NCI-H1092 (cell line): ENCODE measurements at places on chromosomes 5 and 9.
A peak's percentile ranks its signal among the peaks of the same experiment; 100 is the strongest.

DNA sequence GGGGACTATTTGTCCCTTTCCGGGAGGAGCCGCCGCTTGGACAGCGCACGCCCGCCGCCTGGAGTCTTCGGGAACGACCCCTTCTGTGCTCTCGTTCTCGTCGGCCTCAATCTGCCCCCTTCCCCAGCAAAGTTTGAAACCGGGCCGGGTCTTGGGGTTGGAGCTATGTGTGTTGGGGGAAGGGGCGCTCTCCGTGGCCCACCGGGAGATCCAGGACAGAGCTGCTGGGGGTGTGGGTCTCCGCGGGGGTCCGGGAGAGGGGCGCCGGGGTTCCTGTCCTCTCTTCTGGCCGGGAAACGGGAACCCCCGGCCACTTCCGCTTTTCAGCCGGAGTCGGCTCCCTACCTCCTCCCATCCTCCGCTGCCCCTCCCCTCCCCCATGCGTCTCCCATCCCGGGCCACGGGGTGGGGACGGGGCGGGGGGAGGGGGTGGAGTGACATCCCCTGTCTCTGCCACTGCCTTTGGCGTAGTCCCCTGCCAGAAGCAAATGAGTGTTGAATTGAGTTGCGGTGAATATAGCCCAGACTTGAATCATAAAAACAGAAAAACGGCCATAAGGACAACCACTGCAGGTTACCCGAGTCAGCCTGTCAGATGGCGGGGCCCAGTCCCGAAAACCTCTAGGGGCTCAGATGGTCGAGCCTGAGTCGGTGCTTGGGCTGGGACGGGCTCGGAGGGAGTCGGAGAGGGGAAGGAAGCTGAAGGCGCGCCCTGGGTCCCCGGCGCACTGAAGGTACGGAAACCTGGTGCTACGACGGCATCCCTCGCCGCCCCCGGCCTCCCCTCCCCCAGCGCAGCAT lies 1.1 kb downstream of the CPLX2 start:
- DNase-seq: no peak

DNA sequence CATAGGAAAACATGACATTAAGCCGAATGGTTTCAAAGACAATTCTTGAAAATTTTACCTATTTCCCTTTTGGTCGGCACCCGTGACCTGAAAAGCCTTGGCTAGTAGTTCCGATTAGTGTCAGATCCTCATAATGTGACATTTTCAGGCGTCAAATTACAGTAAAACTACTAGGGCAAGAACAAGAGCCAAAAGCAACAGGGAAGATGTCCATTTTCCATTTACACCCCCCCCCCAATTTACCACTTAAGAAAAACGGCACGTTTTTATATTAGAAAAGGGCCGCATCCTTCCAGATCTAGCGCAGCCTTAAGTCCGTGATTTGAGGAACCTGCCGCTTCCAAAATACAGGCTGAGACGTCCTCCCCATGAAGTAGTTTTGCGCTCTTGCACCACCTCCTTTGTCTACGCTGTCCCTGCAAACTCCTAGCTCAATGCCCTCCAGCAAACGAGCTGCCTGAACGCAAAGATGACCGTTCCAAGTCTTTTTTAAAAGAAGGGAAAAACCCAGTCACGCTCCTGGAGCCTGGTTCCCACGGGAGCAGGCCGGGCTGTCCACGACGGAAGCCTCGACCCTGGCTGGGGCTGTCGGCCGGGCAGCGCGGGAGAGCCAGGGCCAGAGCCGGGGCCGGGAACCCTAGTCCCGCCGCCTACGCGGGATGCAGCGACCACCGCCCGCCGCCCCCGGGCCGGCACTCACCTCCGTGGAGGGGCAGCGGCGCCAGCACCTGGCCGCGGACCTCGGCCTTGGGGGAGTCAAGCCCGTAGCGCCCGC lies 616 bp downstream of the RNF130 start:
- DNase-seq: no peak

- DNase-seq: no peak
Measured at GRCh38 chr9:33029231-33029786, 4.2 kb downstream of the DNAJA1 start.

DNA sequence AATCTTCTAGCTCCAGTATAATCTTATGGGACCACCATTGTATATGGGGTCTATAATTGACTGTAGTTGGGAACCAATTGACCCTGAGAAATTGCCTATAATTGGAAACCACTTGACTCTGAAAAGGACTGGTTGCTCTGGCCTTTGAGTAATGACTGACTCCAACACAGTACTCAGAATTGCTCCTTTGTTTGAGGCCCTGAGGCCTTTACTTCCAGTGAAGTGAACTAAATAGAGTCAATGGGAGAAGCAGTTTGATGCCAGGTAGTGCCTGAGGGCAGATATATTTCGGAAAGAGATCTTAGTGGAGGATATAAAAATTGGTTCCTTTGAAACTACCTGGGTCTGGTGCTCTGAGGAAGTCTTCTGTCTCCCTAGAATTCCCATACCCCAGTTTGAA lies 16.0 kb upstream of the TMEM171 start:
- no peak for DNase-seq

- peak; percentile 80 for DNase-seq
Measured at GRCh38 chr9:6645355-6646292, at the start of gene GLDC. Gene GLDC (minus strand): TSS chr9:6645729. CDS start chr9:6645499, 230 bp downstream.

DNA sequence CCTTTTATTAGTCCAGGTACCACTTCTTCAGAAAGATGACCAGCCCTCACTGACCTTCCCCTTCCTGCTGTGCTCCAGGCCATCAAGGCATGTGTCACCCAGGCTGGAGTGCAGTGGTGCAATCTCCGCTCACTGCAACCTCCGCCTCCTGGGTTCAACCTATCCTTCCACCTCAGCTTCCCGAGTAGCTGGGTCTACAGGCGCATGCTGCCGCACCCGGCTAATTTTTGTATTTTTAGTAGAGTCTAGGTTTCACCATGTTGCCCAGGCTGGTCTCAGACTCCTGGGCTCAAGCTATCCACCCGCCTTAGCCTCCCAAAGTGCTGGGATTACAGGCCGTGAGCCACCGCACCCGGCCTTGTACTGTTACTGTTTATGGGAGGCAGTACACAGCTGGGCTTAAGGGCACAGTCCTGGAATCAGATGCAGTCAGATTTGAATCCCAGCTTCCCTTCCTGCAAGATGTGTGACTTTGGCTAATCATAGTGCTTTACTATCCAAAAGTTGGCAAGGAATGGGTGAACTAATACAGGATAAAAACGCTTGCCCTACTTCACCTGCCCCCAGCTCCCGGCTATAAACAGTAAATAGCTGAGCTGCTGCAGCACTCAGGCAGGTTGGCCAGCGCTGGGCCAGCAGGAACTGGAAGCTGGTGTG lies 483 bp upstream of the EIF4EBP3 start:
- DNase-seq: no peak

- no peak for DNase-seq
Measured at GRCh38 chr5:172736508-172737135, 34.4 kb downstream of the DUSP1 start.

DNA sequence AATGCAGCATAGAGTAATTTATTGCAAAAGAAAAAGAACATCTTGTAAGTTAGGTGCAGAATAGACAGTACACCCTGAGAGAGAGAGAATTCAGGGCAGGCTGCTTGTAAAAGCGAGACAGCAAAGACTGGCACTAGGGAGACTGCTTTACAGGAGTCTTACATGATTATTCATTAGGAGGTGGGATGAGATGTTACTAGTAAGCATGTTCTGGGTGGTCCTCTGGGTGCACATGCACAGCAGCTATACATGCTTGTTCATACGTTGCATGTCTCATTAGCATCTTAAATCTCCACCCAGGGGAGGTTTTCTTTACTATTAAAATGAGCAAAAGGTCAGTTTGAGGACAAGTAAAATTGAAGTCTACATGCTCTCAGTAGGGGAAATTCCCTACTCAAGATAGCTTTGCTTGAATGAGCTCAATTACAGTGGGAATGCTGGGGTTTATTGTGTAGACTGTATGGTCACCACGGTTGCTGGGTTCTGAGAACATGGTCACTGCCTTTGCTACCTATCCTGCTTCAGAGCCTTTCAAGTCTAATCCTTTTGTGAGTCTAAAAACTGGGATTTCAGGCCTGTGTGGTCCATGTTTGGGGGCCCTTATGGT lies 60.6 kb downstream of the RGS7BP start:
- no peak for DNase-seq

DNA sequence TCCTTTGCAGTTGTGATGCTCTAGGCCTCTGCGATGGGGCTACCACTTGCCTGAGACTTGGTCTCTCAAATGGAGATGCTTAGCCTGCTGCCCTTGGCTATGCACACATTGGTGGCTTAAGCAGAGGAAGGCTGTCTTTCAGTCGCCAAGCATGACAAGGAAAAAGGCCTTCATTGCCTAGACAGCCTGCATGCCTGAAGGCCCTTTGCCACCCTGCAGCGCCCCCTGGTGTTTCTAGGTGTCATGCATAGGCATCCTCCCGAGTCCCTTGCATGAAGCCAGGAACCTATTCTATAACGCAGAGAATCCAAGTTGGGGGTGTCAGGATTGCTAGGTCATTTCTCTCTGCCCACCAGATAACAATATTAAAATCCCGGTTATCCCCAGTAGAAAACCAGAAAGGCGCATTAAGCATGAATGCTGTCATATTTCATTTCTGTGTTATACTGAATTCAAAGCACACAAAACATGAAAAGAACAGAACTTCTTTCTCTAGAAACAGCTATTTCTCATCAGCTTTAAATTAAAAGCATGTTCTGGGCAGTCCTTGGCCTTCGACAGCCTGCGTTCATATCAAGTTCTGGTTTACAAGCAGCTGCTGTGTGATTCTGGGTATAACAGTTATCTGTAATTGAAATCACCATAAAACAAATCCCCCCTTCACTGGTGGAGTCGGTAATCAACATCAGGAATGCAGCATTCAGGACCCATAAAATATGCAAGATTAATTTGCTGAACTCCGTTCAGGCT lies 59.7 kb upstream of the TRPC7 start:
- DNase-seq: peak; percentile 61

DNA sequence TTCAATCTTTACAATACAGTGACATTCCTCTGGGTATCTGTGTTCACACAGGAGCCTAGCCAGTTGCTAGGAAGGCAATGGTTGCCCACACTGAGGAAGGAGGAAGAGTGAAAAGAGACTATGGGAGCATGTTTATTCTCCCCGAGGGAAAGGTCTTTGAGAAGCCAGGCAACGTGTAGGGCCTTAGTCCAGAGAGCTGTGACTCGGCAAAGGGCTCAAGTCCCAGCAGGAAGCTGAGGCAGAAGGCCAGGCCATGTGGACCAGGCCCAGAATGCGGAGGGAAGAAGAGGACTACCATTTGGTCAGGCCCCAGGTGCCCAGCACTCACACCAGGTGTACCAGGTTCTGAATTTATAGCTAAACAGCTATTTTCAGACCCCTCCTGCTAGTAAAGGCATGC lies 136.6 kb upstream of the DMAC1 start:
- DNase-seq: no peak

- DNase-seq: no peak
Measured at GRCh38 chr9:98998441-98999151, 54.9 kb downstream of the COL15A1 start.

DNA sequence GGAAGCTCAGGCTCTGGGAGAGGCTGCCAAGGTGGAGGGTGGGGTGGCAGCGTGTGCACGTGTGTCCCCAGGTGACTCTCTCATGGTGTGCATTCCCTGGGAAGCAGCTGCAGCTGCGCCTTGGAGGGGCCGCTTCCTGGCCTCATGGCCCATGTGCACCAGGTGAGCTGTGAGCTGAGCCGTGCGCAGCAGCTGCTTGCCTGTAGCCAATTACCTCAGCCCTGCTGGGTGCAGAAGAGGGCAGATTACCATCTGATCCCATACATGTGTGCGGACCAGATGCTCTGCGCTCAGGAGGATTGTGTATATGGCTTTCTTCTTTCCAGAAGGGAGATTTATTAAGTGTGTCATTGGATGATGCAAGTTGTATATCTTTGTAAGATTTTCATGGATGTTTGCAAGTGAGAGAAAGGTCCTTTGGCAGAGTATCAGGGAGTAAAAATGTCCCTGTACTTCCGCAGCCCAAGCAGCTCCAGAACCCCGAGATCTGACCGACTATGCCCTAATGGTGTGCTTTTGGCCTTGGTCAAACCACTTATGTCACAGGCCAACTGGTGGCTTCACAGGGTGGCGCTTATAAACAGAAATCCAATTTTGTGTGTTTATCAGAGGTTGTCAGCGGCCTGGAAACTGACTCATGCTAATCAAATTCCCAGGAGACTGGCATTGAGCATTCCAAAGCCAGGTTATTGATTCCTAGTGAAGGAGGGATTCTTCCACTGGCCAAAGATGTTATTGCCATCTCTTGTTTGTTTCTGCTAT lies 229.3 kb downstream of the GOLPH3 start:
- DNase-seq: no peak

DNA sequence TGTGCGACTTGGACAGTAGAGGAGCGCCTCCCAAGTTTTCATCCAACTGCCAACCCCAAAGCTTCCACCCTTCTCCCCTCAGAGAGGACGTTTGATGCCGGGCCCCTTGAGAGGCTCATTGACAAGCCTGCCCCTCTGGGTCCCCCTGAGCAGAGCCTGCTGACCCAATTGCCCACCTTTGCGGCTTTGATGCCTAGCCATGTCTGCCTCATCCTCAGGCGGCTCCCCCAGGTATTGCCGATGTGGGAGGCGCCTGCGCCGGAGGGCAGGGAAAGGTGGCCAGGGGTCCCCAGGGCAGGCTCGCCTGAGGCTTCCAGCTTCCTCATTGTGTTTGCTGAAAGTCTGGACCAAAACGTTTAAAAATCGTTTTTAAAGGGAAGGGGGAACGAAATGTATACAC lies 1.4 kb downstream of the ODF2 start:
- no peak for DNase-seq

DNA sequence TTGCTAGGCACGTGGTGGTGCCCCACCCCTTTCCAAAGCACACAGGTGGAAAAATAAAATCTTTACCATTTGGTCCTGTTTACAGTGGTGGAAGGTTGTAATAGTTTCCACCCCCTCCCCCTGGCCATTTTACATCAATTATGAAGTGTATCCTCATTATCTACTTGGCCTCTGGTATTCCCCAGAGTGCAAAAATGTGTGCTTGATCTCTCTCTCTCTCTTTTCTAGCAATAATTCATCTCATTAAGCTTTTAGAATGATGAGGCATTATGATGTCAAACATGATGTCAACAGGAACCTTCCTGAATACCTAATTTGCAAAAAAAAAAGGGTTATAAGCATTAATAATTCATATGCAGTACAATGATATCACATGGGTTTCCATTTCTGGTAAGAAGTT lies 3.1 kb downstream of the PDE8B start:
- DNase-seq: no peak

GRCh38 chr9:90801241-90801972 lies at the start of gene SYK:
Gene SYK (plus strand): TSS chr9:90801819. CDS start chr9:90843899, 42,080 bp downstream.
- peak; percentile 63 for DNase-seq

DNA sequence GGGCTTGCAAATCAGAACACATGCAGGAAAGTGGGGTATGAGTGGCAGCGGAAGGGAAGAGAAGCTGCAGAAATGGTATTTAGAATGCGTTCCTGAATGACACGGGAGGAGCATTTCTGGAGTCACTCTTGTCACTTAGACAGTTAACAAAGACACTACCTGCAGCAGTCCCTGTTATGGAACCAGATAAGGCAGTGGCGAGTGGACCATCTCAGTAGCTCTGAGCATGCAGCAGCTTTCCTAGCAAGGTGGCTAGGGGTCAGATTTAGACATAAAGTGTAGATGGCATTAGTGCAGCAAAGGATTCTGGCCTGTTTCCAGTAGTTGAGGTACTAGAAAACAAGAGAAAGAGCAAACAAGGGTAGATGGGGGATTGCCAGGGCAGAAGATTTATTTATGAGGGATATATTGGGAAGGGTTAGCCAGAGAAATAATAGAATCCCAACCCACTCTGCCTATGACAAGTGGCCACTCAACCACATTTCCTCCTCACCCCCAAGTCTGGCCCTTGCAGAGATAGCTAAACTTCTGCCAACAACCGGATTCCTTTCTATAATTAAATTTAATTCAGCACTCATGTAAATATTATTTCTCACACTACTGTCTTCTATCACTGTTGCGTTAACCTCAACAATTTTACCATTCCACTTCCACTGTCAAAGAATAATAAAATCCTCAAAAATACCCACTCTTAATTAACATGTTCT lies 201.6 kb downstream of the DCP2 start:
- peak; percentile 49 for DNase-seq
